MG63 (cell line): ENCODE measurements at places on chromosomes 4 and X. TPM values are rescaled to one million over a fixed set of nuclear protein-coding genes. Genes with fewer than 3 reads are reported as not detected.

Gene TMEM271
- not detected in 2 replicates for total RNA-seq

Gene DCX
- not detected in 2 replicates for total RNA-seq

Gene COL4A6
- 0.39 and 0.46 TPM in 2 replicates for total RNA-seq

Gene SASH3
- not detected in 2 replicates for total RNA-seq

Gene CD40LG
- not detected in 2 replicates for total RNA-seq

Gene CXorf51B
- total RNA-seq = not detected in 2 replicates

Gene EOLA1
- 33.5 and 41.1 TPM in 2 replicates for total RNA-seq

Gene C4orf36
- total RNA-seq = 0.32 and 0.49 TPM in 2 replicates

Gene MBNL3
- 0.79 and 1.4 TPM in 2 replicates for total RNA-seq

Gene RAP1GDS1
- total RNA-seq = 59.4 and 119 TPM in 2 replicates

Gene ATOH1
- total RNA-seq = not detected in 2 replicates

Gene MAGED4B
- total RNA-seq = 3.3 and 12.8 TPM in 2 replicates

Gene APBB2
- 28.1 and 36.1 TPM in 2 replicates for total RNA-seq

Gene MAGEE1
- 0.76 and 1.5 TPM in 2 replicates for total RNA-seq

Gene GPR34
- not detected in 2 replicates for total RNA-seq

Gene ZAR1
- not detected in 2 replicates for total RNA-seq

Gene ZDHHC15
- not detected in 2 replicates for total RNA-seq

Gene CTAG1A
- not detected in 2 replicates for total RNA-seq

Gene UGT2B15
- total RNA-seq = not detected in 2 replicates

Gene RIPPLY1
- 2.4 TPM in 1 of 2 replicates, not detected in the other for total RNA-seq

Gene FAM47A
- total RNA-seq = not detected in 2 replicates

Gene FGF5
- 19.4 and 20.8 TPM in 2 replicates for total RNA-seq

Gene NEXMIF
- total RNA-seq = not detected in 2 replicates

Gene LETM1
- 31.7 and 49.4 TPM in 2 replicates for total RNA-seq

Gene RHOXF2B
- not detected in 2 replicates for total RNA-seq

Gene TEX13D
- not detected in 2 replicates for total RNA-seq

Gene IGSF1
- total RNA-seq = not detected in 2 replicates

Gene IQCM
- not detected in 2 replicates for total RNA-seq

Gene GC
- total RNA-seq = not detected in 2 replicates

Gene SMIM10
- 12.0 and 44.9 TPM in 2 replicates for total RNA-seq

Gene TNMD
- not detected in 2 replicates for total RNA-seq

Gene SYTL4
- 0.17 and 0.23 TPM in 2 replicates for total RNA-seq

Gene SRPK3
- total RNA-seq = not detected in 2 replicates

Gene WNK3
- total RNA-seq = 0.07 TPM in 1 of 2 replicates, not detected in the other

Gene KDM6A
- total RNA-seq = 9.3 and 9.6 TPM in 2 replicates

Gene LRIT3
- not detected in 2 replicates for total RNA-seq

Gene UNC5C
- not detected in 2 replicates for total RNA-seq

Gene CPZ
- total RNA-seq = 1.1 TPM in 1 of 2 replicates, not detected in the other

Gene ZNF182
- 1.7 and 3.7 TPM in 2 replicates for total RNA-seq

Gene NLGN3
- 0.07 and 0.10 TPM in 2 replicates for total RNA-seq

Gene CMC4
- total RNA-seq = 16.7 and 38.6 TPM in 2 replicates

Gene DAPP1
- total RNA-seq = not detected in 2 replicates

Gene SH2D1A
- not detected in 2 replicates for total RNA-seq

Gene PLP1
- total RNA-seq = not detected in 2 replicates

Gene NPY1R
- 0.03 and 1.2 TPM in 2 replicates for total RNA-seq

Gene SYN1
- total RNA-seq = 0.26 TPM in 1 of 2 replicates, not detected in the other

Gene NWD2
- not detected in 2 replicates for total RNA-seq

Gene DNAAF6
- not detected in 2 replicates for total RNA-seq

Gene GPR82
- not detected in 2 replicates for total RNA-seq

Gene TMEM31
- not detected in 2 replicates for total RNA-seq

Gene MTCP1
- total RNA-seq = 14.6 and 79.5 TPM in 2 replicates

Gene MAGIX
- 1.1 and 3.2 TPM in 2 replicates for total RNA-seq

Gene PHKA1
- 1.6 and 2.1 TPM in 2 replicates for total RNA-seq
